ENCODE measurements at places on chromosomes 12 and 14. TPM values are rescaled to one million over a fixed set of nuclear protein-coding genes. Genes with fewer than 3 reads are reported as not detected.

- peak overlapping the region; percentile 86 for H3K4me3 ChIP-seq
- no peak for DNase-seq
- peak overlapping the region; percentile 96 for H3K27ac ChIP-seq
- H3K36me3 ChIP-seq, result no peaks in the 10 kb centered on the region
- H3K27me3 ChIP-seq, result no peaks in the 10 kb centered on the region
- H3K4me1 ChIP-seq, result peaks cover 49% of the 10 kb centered on the region
These were observed 48.2 kb downstream of the NELL2 start for GRCh38 chr12:44827832-44828438.

GRCh38 chr12:8829125-8829518 is 6.7 kb downstream of the A2ML1 start:
- H3K27ac ChIP-seq, result no peak overlapping the region
- H3K4me3 ChIP-seq, result no peak overlapping the region
- peaks cover 8% of the 10 kb centered on the region for H3K4me1 ChIP-seq
- DNase-seq, result no peak

GRCh38 chr14:99752486-99753121 is 40.6 kb upstream of the EML1 start:
- H3K27me3 ChIP-seq, result peaks cover 32% of the 10 kb centered on the region
- no peak for DNase-seq
- no peak overlapping the region for H3K4me3 ChIP-seq
- H3K36me3 ChIP-seq, result no peaks in the 10 kb centered on the region

DNA sequence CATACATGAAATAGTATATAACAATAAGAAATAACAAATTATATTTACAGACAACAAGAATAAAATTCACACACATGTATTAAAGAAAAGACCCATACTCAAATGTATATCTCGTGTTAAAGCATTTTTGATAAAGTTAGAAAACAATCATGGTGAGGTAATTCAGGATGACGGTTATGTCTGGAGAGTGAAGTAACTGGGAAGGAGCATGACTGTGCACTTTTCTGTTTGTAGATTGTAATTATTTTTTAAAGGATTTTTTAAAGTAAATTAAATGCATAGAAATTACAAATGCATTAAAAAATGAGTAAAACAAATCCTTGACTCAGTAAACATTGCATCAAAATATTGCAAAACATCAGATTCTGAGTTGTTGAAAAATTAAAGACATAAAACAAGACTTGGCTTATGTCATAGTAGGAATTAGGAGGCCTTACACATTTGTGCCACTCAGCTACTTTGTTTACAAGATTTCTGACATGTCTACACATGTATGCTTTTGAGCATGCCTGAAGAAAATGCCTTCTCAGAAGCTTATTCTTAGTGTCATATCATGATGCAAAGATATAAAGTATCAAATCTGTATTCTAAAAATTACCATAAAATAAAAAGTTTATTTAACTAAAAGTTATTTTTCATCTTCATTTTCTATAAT is 1325.1 kb downstream of the SLC16A7 start:
- no peak for DNase-seq
- H3K4me1 ChIP-seq, result no peaks in the 10 kb centered on the region
- H3K36me3 ChIP-seq, result no peaks in the 10 kb centered on the region
- no peak overlapping the region for H3K27ac ChIP-seq

- peaks cover 56% of the 10 kb centered on the region for H3K4me1 ChIP-seq
- H3K27ac ChIP-seq, result peak overlapping the region; percentile 41
- H3K4me3 ChIP-seq, result peak overlapping the region; percentile 55
- peaks cover 7% of the 10 kb centered on the region for H3K27me3 ChIP-seq
- no peak for DNase-seq
These were observed 4.6 kb downstream of the TAC3 start for GRCh38 chr12:57011438-57012424.

GRCh38 chr12:24561411-24561871 is 387.5 kb downstream of the BCAT1 start:
- H3K27me3 ChIP-seq, result peaks cover 68% of the 10 kb centered on the region
- peak overlapping the region; percentile 38 for H3K27ac ChIP-seq
- DNase-seq, result no peak
- H3K36me3 ChIP-seq, result peaks cover 2% of the 10 kb centered on the region
- H3K4me3 ChIP-seq, result peak overlapping the region; percentile 95

GRCh38 chr12:53478865-53479264 is 20.4 kb downstream of the MAP3K12 start:
- peaks cover 15% of the 10 kb centered on the region for H3K36me3 ChIP-seq
- peak overlapping the region; percentile 84 for H3K27ac ChIP-seq
- no peak overlapping the region for H3K4me3 ChIP-seq
- H3K4me1 ChIP-seq, result peaks cover 43% of the 10 kb centered on the region

- no peak overlapping the region for H3K27ac ChIP-seq
- DNase-seq, result no peak
- peaks cover 55% of the 10 kb centered on the region for H3K4me1 ChIP-seq
- H3K36me3 ChIP-seq, result no peaks in the 10 kb centered on the region
These were observed 91.6 kb downstream of the LRRC74A start for GRCh38 chr14:76917745-76918255.

- no peak overlapping the region for H3K27ac ChIP-seq
- DNase-seq, result no peak
- no peaks in the 10 kb centered on the region for H3K4me1 ChIP-seq
- no peaks in the 10 kb centered on the region for H3K36me3 ChIP-seq
- no peak overlapping the region for H3K4me3 ChIP-seq
- no peaks in the 10 kb centered on the region for H3K27me3 ChIP-seq
These were observed 54.0 kb downstream of the PRIMA1 start for GRCh38 chr14:93734086-93734822.

GRCh38 chr14:71267691-71268090 is 360.4 kb downstream of the PCNX1 start:
- peaks cover 49% of the 10 kb centered on the region for H3K4me1 ChIP-seq
- no peak for DNase-seq
- H3K4me3 ChIP-seq, result peak overlapping the region; percentile 89
- peaks cover 7% of the 10 kb centered on the region for H3K27me3 ChIP-seq
- peaks cover 29% of the 10 kb centered on the region for H3K36me3 ChIP-seq
- H3K27ac ChIP-seq, result peak overlapping the region; percentile 96

DNA sequence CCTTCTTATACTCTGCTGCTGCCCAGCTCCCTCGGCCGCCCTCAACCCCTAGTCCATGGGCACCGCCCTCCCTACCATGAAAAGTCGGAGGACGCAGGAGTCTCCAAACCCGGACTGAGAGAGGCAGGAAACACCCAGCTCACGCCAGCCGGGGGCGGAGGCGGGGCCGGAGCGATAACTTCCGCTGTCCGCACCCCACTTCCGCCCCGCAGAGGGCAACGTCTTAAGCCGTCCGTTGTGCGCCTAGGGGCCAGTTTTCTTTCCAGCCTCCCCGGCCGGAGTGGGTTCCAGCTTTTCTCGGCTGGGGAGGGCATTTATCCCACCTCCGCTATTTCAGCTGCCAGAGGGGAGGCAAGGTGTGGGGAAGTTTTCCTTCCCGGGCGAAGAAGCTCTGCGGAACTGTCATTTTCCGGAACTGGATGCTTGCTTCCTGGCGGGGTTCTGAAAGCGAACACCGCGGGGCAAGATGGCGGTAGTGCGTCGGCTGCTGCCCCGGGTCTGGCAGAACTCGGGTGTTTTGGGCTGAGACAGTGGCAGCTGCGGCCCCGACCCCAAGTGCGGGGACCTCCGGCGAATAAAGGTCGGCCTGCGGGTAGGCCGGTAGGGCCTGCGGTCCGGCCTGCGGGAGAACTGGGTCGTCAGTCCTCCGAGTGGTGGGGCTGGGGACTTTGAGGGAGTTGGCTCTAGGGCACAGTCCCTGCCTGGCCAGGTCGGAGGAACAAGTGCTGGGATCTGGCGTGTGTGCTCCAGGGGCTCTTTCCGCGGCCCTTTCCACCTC is at the start of the genes KCTD10 and UBE3B:
KCTD10 (minus strand) TSS at position 116 of the 778 bp plus-strand sequence; CDS start at position 78, 38 bp downstream.
UBE3B (plus strand) TSS at position 450 of the 778 bp plus-strand sequence. CDS start 5,918 bp downstream, outside the sequence.
- peak within 1 kb of the TSS; percentile 91 for H3K4me3 ChIP-seq
- peaks cover 1% of the 10 kb centered on the region for H3K36me3 ChIP-seq
- peak; percentile 91 for DNase-seq
- peak within 1 kb of the TSS; percentile 76 for H3K27ac ChIP-seq
- H3K4me1 ChIP-seq, result peaks cover 52% of the 10 kb centered on the region

GRCh38 chr12:66066137-66066928 is 64.2 kb downstream of the LLPH start:
- no peaks in the 10 kb centered on the region for H3K36me3 ChIP-seq
- no peak overlapping the region for H3K4me3 ChIP-seq
- peaks cover 30% of the 10 kb centered on the region for H3K27me3 ChIP-seq
- peaks cover 16% of the 10 kb centered on the region for H3K4me1 ChIP-seq
- H3K27ac ChIP-seq, result no peak overlapping the region

- peaks cover 33% of the 10 kb centered on the region for H3K27me3 ChIP-seq
- DNase-seq, result no peak
- peaks cover 10% of the 10 kb centered on the region for H3K4me1 ChIP-seq
- no peak overlapping the region for H3K27ac ChIP-seq
These were observed 27.4 kb upstream of the METAP2 start for GRCh38 chr12:95446506-95446900.

DNA sequence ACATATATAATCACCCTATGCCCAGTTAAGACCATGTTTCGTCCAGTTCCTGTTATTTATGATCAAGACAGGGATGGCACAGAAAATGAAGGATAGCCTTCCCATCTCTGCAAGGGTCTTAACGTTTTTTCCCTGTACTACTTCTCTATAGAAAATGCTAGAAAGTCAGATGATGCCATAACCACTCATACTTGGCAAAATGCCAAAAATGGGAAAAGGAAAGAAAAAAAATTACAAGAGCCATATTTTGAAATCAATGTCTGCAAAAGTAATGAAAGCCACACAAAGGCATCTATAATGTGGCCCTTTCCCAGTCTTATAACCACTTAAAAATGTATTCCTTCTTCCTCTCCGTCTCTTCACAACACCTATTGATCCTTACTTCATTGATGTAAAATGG is 1.8 kb upstream of the MYL6B start:
- H3K4me1 ChIP-seq, result peaks cover 50% of the 10 kb centered on the region
- no peaks in the 10 kb centered on the region for H3K27me3 ChIP-seq
- DNase-seq, result no peak
- peak overlapping the region; percentile 94 for H3K27ac ChIP-seq

- H3K27me3 ChIP-seq, result no peaks in the 10 kb centered on the region
- H3K4me3 ChIP-seq, result no peak overlapping the region
- no peaks in the 10 kb centered on the region for H3K4me1 ChIP-seq
These were observed 783.6 kb upstream of the TBX3 start for GRCh38 chr12:115467531-115467930.

DNA sequence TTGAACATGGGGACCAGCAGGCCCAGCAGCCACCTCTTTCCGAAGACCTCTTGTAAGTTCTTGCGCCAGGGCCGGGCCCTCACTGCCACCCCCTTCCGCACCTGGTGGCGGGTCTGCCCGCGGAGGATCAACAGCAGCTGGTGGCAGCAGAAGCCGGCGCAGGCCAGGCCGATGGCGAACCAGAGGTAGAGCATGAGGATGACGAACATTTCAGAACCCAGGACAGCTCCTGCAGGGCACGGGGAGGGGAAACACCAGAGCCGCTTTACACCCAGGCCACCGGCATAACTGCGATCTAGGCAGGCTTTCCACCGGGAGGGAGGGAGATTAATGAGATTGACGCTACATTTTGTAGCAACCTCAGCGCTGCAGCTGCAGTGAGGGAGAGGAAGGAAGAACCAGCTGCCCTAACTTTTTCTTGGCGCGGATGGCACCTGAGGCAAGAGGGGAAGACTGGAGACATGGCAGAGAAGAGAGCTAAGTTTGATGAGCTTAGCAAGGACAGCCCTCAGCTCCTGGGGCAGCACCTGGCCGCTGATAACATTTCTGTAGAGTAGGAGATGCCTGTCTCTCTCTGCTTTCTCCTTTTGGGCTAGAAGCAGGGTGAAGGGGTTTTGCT is 7.8 kb downstream of the ZDHHC22 start:
- H3K27me3 ChIP-seq, result peaks cover 78% of the 10 kb centered on the region
- no peak overlapping the region for H3K4me3 ChIP-seq
- DNase-seq, result peak; percentile 68
- no peaks in the 10 kb centered on the region for H3K36me3 ChIP-seq
- peaks cover 5% of the 10 kb centered on the region for H3K4me1 ChIP-seq
- H3K27ac ChIP-seq, result no peak overlapping the region

GRCh38 chr12:3671330-3672112 is 81.4 kb downstream of the CRACR2A start:
- no peaks in the 10 kb centered on the region for H3K36me3 ChIP-seq
- H3K27ac ChIP-seq, result no peak overlapping the region
- H3K27me3 ChIP-seq, result no peaks in the 10 kb centered on the region
- DNase-seq, result no peak
- H3K4me3 ChIP-seq, result no peak overlapping the region
- peaks cover 13% of the 10 kb centered on the region for H3K4me1 ChIP-seq

Gene PHETA1
- total RNA-seq, result 1.0 TPM

Gene SLC16A7
- 38.8 TPM for total RNA-seq

Gene MAP1LC3B2
- 2.1 TPM for total RNA-seq

Gene BHLHE41
- total RNA-seq, result not detected

Gene CHGA
- not detected for total RNA-seq

Gene CDCA3
- total RNA-seq, result 67.7 TPM

Gene CHFR
- 68.3 TPM for total RNA-seq
